Lower lobe of right lung (tissue), 2 donors: ENCODE measurements at places on chromosomes 7 and 10. TPM values are rescaled to one million over a fixed set of nuclear protein-coding genes. Genes with fewer than 3 reads are reported as not detected.

DNA sequence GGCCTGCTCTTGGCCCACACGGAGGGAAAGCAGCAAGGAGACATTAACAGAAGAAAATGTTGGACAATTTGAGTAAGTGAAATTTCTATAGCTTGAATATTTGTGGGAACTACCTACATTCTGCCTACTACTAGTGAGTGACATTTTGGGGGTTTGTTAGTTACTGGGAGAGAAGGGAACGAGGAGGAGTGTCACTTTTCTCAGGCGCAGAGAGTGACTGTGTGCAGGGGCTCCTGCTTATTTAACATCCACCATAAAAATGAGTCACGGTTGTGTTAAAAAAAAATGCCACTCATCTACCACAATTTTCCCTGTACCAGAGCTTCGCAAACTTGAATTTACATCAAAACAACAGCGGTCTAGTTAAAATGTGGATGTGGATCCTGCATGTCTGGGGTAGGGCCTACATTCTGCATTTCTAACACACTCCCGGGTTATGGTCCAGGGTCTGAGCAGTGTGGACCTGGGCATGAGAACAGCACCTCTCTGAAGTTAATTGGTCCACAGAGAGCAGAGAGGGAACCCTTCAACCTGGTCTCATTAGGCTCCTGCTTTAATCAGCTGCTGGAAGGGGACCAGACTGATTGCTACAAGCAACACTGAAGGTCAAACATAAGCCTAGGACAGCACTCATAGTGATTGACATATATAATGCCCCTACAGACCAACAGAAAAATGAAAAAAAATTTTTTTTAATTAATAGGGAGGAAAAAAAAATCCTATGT lies 41.4 kb downstream of the ICA1 start:
- H3K4me1 ChIP-seq = no peaks in the 10 kb centered on the region
- H3K27ac ChIP-seq = no peak overlapping the region
- no peaks in the 10 kb centered on the region for H3K27me3 ChIP-seq
- no peak overlapping the region for H3K4me3 ChIP-seq

GRCh38 chr7:154591544-154591943 lies 411.4 kb downstream of the PAXIP1 start:
- no peaks in the 10 kb centered on the region for H3K27me3 ChIP-seq
- no peak overlapping the region for H3K4me3 ChIP-seq
- no peaks in the 10 kb centered on the region for H3K4me1 ChIP-seq
- H3K27ac ChIP-seq = no peak overlapping the region
- no peak for DNase-seq
- no peaks in the 10 kb centered on the region for H3K36me3 ChIP-seq

The LOXL4 gene
- 4.5 TPM for total RNA-seq

The CCL26 gene
- not detected for total RNA-seq

DNA sequence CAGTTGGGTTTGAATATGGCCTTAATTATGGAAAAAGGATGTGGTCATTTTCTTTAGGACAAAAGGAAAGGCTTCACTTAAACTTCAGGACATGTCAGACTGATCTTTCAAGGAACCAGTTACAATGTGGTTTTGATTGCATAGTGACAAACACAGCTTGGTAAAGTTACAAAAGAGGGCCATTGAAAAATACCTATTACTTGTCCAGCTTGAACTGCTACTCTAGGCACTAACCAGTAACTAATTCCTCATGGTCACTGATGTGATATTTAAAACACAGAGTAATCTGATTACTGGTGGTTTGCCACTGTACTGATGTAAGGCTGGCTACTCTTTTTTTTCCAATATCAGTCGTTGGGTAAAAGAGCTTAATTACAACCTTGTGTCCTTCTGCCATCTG lies 22.6 kb downstream of the TES start:
- no peaks in the 10 kb centered on the region for H3K27me3 ChIP-seq
- no peak overlapping the region for H3K27ac ChIP-seq
- no peak for DNase-seq
- no peaks in the 10 kb centered on the region for H3K36me3 ChIP-seq
- H3K4me1 ChIP-seq = peaks cover 51% of the 10 kb centered on the region
